ENCODE measurements at places on chromosomes 3 and 15.

DNA sequence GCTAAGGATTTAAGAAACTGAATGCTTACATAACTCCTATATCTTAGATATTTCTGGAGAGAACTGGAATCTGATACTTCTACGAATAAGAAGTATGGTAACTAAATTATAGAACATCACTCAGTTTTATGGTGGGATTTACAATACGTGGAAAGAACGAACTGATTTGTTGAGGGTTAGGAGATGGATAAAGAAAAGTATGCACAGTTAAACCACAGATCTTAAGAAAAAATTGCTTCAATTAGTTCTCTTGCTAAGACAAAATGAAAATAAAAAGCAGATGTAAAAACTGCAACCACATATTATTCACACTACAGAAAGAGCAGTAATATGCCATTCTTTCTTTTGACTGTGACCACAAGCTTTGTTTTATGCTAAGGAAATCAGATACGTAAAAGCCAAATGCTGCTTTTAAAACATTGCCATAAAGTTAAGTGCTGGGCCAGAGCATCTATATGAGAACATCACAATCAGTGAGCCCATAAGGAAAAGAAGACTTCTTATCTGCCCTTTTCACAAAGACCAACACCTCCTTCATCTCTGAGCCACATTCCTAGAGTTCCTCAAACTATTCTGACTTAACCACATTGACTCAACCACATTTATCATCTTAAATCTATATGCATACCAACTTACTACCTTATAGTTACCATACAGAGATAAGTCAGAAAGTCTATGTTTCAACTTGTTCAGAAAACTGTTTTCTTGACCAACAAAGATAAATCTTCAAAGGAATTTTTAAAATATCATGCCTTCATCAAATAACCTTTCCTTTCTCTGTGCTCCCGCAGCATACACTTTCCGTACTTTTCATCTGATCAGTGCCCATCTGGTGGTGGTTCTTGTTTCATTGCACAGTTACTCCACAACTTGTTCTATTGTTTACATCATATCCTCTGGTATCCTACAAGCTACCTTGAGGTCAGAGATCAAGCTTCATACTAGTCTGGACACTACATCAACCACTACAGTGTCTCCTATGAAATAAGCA, 61.7 kb downstream of the FSIP1 start:
- no peaks in the 10 kb centered on the region for H3K27me3 ChIP-seq
- DNase-seq, result no peak
- H3K4me1 ChIP-seq, result no peaks in the 10 kb centered on the region
- H3K27ac ChIP-seq, result no peak overlapping the region

- no peak overlapping the region for H3K27ac ChIP-seq
- H3K27me3 ChIP-seq, result no peaks in the 10 kb centered on the region
- no peak for DNase-seq
- peaks cover 8% of the 10 kb centered on the region for H3K4me1 ChIP-seq
- H3K4me3 ChIP-seq, result no peak overlapping the region
- H3K36me3 ChIP-seq, result no peaks in the 10 kb centered on the region
Observed at GRCh38 chr15:61653110-61653509, 407.1 kb downstream of the VPS13C start.

DNA sequence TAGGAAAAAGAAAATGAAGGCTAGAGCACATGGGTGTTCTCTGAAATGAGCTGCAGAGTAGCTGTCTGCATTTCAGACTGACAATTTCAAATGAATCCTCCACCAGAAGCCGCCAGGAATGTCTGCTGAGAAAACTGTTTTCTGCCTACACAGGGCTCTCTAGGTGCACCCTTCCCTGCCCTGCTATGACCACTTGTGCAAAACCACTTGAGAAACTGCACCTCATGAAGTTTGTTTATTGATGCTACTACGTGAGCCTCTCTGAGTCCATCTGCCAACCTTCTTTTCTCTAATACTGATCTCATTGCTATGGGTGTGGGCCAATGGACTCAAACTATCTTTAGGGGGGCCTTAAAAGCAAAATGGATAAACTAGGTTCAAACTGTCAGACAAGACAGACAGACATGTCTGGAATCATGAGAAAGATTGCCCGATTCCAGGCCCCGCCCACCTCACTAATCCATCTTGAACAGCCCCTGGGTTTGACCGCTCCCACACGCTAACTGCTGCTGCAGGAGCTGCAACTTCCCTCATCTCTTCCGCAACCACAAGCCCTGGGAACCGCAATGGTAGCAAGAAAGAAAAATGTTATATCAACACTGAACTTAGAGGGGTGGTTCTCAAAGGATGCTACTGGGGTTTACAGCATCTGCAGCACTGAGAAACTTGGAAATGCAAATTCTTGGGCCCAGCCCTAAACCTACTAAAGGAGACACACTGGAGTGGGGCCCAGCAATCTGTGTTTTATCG, 9.0 kb upstream of the CD47 start:
- no peak overlapping the region for H3K4me3 ChIP-seq
- DNase-seq, result no peak
- H3K4me1 ChIP-seq, result no peaks in the 10 kb centered on the region

DNA sequence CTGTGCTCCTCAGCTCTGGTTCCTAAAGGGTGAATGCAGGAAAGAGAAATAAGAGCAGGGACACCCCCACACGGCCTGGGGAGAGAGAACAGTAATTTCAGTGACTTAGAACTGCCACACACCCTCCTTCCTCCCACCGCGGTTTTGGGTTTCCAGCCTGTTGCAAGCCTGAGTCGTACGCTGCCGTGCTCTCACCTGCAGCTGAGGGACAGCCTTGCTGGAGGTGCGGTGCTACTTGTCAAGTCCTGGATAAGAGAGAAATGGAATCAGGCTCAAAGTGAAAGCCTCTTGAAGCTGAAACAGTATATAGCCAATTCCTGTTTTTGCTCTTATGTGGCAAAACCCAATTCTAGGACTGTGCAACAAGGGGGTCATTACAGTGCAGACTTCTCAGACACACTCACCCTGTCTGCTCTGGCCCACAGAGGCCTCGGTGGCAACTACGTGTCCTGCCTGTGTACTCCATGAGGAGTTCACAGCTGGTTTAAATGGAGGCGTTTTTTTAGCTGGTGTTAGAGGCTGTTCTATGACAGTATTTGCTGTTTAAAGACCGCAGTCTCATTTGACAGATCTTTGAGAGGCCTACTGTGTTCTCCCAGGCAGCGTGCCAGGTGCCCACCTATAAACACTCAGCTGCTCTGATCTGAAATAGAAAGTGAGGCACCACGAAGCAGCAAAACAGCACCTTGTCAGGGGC, 42.9 kb downstream of the TBC1D2B start:
- H3K4me1 ChIP-seq, result peaks cover 65% of the 10 kb centered on the region
- no peak overlapping the region for H3K4me3 ChIP-seq
- no peaks in the 10 kb centered on the region for H3K27me3 ChIP-seq

- H3K4me1 ChIP-seq, result no peaks in the 10 kb centered on the region
- H3K4me3 ChIP-seq, result no peak overlapping the region
- H3K36me3 ChIP-seq, result no peaks in the 10 kb centered on the region
- no peaks in the 10 kb centered on the region for H3K27me3 ChIP-seq
Observed at GRCh38 chr15:90838544-90838943, 29.8 kb upstream of the FURIN start.

DNA sequence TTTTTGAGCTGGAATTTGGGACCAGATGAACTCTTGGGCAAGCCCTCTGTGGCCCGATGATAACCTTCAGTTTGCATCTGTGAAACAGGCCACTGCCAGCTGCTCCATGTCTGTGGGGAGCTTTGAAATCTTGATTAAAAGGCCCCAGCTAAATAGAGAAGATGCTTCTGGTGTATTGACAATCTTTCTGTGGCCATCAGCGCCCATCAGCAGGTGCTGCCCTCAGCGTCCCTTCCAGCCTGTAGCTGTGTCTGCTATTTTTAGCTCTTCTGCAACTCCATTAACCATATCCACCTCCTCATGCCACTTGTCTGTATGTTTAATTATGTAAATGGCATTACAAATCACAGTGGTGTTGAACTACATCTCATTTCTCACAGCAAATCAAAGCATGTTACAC, 54.0 kb downstream of the CHCHD6 start:
- no peak overlapping the region for H3K27ac ChIP-seq
- no peaks in the 10 kb centered on the region for H3K36me3 ChIP-seq
- peaks cover 3% of the 10 kb centered on the region for H3K4me1 ChIP-seq
- H3K27me3 ChIP-seq, result no peaks in the 10 kb centered on the region
- no peak for DNase-seq
- no peak overlapping the region for H3K4me3 ChIP-seq

GRCh38 chr3:33430571-33430970, 9.6 kb downstream of the UBP1 start:
- H3K36me3 ChIP-seq, result no peaks in the 10 kb centered on the region
- no peak for DNase-seq
- no peak overlapping the region for H3K27ac ChIP-seq

DNA sequence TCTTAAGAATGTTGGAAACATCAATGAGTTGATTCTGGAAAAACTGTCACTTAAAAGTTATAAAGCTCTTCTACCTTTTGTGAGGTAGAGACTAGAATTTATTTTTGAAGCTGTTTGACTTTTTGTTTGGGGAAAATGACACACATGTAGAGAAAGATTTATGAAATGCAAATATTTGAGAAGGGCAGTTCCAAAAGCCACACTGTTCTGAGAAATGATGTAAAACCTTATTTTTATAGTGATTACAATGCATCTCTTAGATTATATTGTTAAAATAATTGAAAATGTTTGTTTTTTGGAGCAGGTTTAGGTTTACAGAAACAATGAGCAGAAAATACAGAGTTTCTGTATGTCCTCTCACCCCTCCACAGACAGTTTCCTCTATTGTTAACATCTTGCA, 116.1 kb upstream of the CMC1 start:
- no peaks in the 10 kb centered on the region for H3K27me3 ChIP-seq
- H3K36me3 ChIP-seq, result no peaks in the 10 kb centered on the region
- no peak overlapping the region for H3K27ac ChIP-seq
- DNase-seq, result no peak
- no peak overlapping the region for H3K4me3 ChIP-seq
- no peaks in the 10 kb centered on the region for H3K4me1 ChIP-seq

- no peaks in the 10 kb centered on the region for H3K36me3 ChIP-seq
- peaks cover 4% of the 10 kb centered on the region for H3K4me1 ChIP-seq
- DNase-seq, result no peak
- no peaks in the 10 kb centered on the region for H3K27me3 ChIP-seq
- H3K4me3 ChIP-seq, result no peak overlapping the region
- H3K27ac ChIP-seq, result no peak overlapping the region
Observed at GRCh38 chr3:107848351-107848915, 242.4 kb downstream of the CD47 start.

GRCh38 chr3:71978150-71978721, 193.3 kb upstream of the PROK2 start:
- no peaks in the 10 kb centered on the region for H3K4me1 ChIP-seq
- no peaks in the 10 kb centered on the region for H3K36me3 ChIP-seq
- H3K27me3 ChIP-seq, result no peaks in the 10 kb centered on the region
- no peak overlapping the region for H3K27ac ChIP-seq

- H3K4me3 ChIP-seq, result no peak overlapping the region
- no peaks in the 10 kb centered on the region for H3K27me3 ChIP-seq
- DNase-seq, result no peak
- H3K36me3 ChIP-seq, result no peaks in the 10 kb centered on the region
- H3K27ac ChIP-seq, result no peak overlapping the region
- no peaks in the 10 kb centered on the region for H3K4me1 ChIP-seq
Observed at GRCh38 chr3:44105571-44105970, 136.1 kb upstream of the TOPAZ1 start.

- H3K36me3 ChIP-seq, result no peaks in the 10 kb centered on the region
- H3K4me1 ChIP-seq, result peaks cover 9% of the 10 kb centered on the region
- no peaks in the 10 kb centered on the region for H3K27me3 ChIP-seq
- no peak overlapping the region for H3K27ac ChIP-seq
Observed at GRCh38 chr3:115281697-115282675, 134.9 kb upstream of the ZBTB20 start.

DNA sequence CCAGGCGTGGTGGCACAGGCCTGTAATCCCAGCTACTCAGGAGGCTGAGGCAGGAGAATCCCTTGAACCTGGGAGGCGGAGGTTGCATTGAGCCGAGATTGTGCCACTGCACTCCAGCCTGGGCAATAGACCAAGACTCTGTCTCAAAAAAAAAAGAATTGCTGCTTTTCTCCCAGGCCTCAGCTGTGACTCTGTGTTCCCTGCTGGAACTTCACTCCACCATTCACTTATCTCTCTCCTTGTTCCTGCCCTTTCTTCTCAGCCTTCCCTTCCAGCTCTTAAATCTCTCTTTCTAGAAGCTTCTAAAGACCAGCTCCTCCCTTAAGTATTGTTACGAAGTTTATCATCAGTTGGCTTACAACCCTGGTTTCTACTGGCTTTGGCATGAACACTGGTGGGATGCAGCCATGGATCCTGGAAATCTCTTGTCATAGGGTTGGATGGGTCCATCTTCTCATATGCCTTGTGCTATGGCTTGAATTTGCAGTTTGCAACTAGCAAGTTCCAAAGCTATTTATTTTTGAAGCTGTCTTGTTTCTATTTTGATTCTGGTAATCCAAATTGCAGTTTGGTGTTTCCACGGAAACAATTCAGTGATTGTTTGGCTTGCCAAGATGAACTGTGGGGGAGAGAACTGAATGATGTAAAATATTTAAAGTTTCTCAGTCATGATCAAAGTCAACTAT, 10.5 kb downstream of the C3orf62 start:
- no peaks in the 10 kb centered on the region for H3K4me1 ChIP-seq
- H3K27ac ChIP-seq, result peak overlapping the region; percentile 68
- DNase-seq, result no peak
- H3K4me3 ChIP-seq, result no peak overlapping the region
- H3K27me3 ChIP-seq, result no peaks in the 10 kb centered on the region
- peaks cover 4% of the 10 kb centered on the region for H3K36me3 ChIP-seq

DNA sequence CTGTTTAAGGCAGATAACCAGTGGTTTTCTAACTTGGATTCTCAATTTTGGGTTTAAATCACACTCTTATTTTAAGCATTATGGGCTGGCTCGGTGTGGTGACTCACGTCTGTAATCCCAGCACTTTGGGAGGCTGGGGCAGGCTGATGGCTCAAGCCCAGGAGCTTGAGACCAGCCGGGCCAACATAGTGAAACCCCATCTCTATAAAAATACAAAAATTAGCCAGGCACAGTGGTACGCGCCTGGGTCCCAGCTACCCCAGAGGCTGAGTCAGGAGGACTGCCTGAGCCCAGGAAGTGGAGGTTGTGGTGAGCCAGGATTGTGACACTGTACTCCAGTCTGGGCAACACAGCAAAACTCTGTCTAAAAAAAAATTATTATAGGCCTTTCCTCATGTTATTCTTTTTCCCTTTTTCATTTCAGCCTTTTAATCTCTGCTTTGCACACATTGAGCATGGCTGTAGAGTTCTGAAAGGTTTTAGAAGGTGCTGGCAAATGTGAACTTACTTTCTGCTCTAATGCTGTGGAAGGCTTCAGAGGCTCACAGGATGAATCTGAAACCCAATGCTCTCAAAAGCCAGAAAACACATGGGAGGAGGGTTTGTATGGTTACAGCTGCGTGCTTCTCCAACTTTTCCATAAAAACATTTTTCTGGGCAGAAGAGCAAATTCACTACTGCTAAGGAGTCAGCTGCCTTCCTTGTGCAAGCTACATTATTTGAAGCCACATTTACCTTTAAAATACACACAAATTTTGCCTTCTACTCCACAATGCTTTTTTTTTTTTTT, 32.5 kb downstream of the CHAC1 start:
- no peak overlapping the region for H3K4me3 ChIP-seq
- no peaks in the 10 kb centered on the region for H3K4me1 ChIP-seq
- H3K27ac ChIP-seq, result no peak overlapping the region
- no peak for DNase-seq
- H3K27me3 ChIP-seq, result no peaks in the 10 kb centered on the region
- H3K36me3 ChIP-seq, result peaks cover 5% of the 10 kb centered on the region
